HAP-1 (cell line): ENCODE measurements at places on chromosomes 2 and 18.

DNA sequence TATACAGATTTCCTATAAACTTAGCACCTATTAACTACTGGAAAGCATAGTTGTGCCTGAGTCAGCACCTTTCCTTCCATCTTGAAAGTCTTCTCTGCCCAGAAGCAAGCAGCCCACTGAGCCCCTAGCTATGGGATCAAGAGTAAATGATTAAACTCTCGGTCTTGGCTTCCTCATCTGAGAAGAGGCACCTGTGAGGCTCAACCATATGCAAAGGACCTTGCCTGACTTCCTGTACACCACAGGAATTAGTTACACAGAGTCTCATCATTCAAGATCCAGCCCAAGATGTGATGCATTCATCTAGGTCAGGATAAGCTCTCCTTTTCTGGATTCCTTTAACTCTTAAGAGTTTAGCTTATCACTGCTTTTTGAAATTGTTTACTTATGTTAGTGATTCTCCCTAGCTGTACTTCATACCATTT is 96.0 kb downstream of the CDH2 start:
- DNase-seq = no peak

DNA sequence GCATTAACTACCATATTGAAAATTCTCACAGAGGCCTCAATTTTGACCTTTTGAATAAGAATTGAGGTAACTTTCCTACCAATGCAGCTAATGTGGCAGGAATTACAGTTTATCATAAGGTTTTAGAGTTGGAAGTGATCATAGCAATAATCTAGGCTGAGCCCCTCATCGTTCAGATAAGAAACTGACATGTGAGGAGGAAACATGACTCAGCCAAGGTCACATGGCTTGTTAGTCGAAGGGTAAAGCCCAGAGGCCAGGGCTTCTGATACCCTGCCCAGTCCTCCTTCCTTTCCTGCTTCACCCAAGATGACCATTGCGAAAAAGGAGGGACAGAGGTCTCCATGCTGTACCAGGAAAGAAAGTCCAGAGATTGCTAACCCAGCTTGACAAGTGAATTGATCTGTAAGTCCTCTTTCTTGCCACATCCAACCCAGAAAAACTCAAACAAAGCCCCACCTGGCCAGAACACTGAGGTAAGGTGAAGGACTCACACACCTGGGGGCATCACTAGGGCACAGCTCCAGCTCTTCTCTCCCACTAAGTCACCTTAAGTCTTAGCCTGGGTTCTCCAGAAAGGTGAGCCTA is 174.8 kb downstream of the EN1 start:
- no peak for DNase-seq

DNA sequence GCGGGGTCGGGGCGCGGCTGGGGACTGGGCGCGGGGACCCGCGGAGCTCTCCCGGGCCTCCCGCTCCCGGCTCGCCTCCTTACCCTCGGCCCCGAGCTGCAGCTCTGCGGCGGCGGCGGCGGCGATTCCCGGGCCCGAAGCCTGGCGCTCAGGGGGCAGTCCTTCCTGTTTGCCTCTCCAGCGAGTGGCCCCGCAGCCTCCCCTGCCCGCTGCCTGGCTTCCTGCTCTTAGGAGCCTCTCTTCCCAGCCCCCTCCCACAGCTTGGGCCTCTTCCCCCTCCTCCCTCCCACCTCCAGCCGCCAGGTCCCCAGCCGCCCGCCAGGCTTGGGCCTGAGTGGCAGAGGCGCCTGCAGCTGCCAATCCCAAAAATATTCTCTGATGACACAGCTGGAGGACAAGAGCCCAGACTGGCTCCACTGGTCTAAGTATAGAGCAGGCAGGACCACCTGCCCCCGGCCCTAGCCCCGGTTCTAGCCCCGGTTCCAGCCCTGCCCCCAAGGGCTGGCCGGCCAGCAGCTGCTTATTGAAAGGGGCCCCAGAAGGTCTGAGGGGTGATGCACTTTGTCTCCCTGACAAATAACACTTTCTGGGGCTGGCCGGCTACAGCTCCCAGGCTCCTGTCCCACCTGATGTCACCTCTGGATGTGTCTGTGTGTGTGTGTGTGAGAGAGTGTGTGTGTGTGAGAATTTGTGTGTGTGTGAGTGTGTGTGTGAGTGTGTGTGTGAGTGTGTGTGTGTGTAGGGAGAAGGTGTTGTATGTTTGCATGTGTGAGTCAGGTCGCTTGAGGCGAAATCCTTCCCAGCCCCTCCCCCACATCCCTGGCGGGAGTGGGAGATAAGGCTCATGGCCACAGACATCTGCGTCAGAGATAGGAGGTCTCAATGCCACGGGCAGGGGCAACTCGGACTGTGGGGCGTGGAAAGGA is at the start of gene OBSL1:
Gene OBSL1, minus strand, starts transcription at position 229 of the 926 bp plus-strand sequence. CDS start 307 bp downstream, outside the sequence.
- DNase-seq = peak; percentile 82

GRCh38 chr2:217468042-217468830 is 534.6 kb downstream of the TNS1 start:
- DNase-seq = no peak

DNA sequence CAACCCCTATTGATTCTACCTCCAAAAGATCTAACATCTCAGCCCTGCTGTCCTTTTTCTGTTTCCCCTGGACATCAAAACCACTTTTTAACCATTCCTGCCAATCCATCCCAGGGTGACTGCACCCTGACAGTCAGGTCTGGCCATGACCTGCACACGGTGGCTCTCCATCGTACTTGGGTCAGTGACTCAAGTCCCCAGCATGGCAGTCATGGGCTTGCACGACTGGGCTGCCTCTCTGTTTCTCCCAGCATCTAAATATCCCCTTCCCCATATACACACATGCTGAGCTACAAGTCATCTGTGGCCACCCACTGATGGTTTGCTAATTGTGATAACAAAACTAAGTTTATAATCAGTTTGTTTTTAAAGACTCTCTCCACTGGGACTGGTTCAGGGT is 6.6 kb downstream of the NCK2 start:
- no peak for DNase-seq

DNA sequence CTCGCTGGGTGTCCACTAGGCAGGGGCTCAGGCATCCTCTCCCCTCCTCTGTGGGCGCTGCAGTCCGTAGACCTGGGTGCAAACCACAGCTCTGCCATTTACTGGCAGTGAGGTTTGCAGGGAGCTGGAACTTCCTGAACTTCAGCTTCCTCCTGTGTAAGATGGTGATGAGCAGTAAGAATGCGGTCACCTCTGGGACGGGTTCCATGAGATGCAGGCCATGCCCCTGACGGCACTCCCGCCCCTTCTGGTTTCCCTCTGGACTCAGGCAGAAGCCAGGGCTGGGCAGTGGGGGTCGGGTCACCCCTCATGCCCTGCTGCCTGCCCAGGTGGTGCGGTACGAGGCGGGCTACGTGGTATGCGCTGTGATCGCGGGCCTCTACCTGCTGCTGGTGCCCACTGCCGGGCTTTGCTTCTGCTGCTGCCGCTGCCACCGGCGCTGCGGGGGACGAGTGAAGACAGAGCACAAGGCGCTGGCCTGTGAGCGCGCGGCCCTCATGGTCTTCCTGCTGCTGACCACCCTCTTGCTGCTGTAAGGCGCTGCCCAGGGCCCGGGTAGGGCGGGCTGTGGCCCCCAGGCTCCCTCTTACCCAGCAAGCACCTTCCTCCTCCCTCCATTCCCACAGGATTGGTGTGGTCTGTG is 1.5 kb downstream of the PROM2 start:
- DNase-seq = no peak

GRCh38 chr2:239056611-239057010 is 208.7 kb downstream of the TWIST2 start:
- DNase-seq = no peak

DNA sequence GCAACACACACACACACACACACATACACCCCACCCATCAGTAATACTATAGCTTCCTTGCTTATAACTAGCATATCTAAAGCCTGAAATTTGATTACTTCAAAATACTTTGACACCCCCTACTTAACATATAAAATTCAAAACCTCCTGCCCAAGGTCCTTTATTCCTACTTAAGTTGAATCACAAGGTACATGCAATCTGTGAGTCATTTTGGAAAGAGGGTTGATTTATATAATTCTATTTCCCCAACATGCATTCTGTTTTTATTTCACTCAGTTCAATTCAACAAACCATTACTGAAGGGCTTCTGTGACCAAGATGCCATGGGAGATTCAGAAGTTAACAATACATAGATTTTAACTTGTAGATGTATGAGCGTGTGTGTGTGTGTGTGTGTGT is 420.7 kb downstream of the METTL4 start:
- no peak for DNase-seq

DNA sequence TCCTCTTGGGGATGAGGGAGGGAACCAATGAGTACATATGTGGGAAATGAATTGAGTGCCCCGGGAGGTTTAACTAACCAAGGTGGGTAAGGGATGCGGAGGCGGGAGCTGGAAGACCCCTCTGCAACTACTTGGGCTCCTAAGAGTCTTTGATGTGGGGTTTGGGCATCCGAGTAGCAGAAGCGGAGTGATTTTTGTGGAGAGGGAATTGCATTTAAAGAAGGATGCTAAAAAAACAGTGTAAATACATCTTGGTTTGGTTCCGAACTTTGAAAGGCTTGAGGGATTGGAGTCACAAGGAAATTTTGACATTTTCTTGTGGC is 215.7 kb downstream of the MCFD2 start:
- peak; percentile 33 for DNase-seq

DNA sequence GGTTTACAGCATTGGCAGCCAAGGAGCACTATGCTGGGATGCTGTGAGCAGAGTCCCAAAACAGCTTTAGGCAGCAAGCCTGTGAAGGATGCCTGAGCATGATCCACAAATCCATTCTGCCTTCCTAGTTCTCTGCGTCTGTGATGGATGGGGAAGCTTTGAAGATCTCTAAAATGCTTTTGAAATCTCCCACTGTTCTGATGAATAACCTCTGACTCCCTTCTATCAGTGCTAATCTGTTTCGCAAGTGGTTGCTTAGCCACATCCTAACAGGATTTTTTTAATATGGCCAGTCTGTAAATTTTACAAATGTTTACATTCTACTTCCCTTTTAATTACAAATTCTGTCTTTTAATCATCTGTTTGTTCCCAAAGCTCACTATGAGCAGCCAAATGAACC is 319.2 kb downstream of the GULP1 start:
- no peak for DNase-seq

DNA sequence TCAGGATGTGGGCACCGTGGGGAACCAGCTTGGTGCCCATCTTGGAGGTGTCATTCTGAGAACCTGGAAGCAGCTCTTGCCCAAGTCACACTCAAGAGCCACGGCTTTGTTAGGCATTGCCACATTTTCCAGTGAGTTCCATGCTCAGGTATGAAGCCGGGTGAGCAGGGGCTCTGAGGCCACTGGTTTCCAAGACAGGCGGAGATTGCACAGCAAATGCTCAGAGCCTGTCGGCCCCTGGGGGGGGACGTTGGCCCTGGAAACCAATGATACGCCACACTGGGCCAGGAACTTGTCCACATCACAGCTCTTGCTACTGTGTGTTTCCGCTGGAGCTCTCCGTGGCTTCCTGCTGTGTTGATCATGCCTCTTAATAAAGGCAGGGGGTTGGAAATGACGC is 52.5 kb upstream of the SALL3 start:
- DNase-seq = no peak

DNA sequence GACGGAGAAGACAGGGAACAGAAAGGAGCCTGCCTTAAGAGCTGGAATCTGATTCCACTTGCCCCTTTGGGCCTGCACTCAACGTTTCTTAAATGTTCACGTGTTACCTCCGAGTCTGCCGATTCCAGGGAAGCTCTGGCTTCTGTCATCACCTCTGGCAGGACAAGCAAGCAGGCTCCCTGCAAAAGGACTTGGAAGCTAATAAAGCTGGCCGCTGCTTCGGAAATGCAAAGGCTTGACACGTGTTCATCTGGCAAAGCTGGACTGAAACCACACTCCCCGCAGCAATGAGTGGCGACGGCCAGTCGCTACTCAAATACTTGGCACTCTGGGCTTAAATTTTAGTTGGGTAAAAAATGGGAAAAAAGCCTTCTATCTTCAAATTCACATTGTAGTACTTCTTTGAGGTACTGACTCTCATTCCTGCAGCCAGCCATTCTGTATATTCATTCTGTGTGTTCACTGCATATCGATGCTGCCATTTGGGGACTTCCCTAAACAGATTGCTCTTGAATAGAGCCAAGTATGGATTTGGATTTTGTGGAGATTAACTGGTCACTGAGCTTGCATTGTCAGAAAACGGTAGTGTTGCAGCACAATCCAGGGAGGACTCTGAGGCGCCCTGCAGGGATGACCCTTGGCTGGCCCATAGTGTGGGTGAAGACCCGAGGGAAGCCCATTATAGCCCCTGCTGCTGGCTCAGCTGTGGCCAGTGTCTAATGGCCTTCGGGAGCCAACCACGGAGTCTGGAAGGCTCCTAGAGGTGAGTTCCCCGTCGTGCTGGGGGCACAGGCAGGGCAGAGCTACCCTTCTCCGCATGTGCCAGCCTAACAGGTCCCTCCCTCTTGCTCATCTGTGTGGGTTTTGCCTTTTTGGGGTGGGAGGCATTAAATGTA is 231.5 kb downstream of the PRKCE start:
- no peak for DNase-seq

- DNase-seq = no peak
Observed at GRCh38 chr2:222851956-222852617, 8.7 kb upstream of the ACSL3 start.

DNA sequence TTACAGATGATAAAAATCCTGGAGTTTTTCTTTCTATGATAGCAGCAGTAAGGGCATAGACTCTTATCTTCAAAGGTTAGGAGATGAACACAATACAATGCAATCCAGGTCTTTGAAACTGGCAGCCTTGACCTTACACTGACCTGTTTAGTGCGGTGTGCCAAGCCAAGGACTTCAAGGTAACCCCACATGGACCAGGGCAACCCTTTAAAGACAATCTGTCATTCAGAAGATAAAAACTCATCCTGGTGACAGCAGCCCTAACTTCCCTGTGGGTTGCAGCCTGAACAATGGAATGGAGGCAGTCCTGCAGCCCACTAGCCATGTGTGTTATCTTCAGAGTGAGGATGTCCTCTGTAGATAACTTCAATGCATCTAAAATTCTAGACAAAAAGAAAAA is 78.1 kb downstream of the RTTN start:
- DNase-seq = no peak

- DNase-seq = no peak
Observed at GRCh38 chr2:190717764-190718651, 69.1 kb downstream of the NAB1 start.

DNA sequence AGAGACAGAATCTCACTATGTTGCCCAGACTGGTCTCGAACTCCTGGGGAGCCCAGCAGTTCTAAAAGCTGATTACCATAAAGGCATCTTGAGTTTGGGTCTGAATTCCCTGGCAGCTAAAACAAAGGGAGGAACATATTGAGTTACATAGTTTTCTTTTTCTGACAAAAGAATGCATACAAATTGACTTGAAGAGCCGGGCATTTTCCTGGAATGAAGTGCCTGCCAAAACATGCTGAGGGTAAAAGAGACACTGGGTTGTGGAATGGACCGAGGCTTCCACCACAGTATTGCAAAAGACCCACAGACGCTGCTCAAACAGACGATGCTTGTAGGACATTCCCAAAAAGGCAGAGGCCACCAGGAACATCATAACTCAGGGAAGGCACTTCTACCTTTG is 35.1 kb upstream of the ROCK2 start:
- DNase-seq = no peak

- no peak for DNase-seq
Observed at GRCh38 chr2:19736191-19736831, 165.5 kb downstream of the TTC32 start.
